ENCODE measurements at places on chromosomes 6 and 20.

DNA sequence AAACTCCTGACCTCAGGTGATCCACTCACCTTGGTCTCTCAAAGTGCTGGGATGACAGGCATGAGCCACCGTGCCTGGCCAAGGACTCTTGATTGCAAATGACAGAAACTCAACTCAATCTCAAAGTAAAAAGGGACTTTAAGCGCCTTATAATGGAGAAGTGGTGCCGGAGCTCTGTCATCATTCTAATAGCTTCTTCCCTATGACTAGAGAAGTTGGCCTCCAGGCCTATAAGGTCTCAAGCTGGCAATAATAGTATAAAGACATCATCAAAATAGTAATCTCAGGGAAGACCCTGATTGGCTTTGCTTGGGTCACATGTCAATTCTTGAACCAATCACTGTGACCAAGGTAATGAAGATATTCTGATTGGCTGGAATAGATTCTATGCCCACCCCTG is 8.5 kb upstream of the KIAA1755 start:
- no peak for DNase-seq
- H3K27ac ChIP-seq = no peak overlapping the region
- no peaks in the 10 kb centered on the region for H3K36me3 ChIP-seq
- peaks cover 24% of the 10 kb centered on the region for H3K27me3 ChIP-seq
- H3K4me1 ChIP-seq = no peaks in the 10 kb centered on the region

DNA sequence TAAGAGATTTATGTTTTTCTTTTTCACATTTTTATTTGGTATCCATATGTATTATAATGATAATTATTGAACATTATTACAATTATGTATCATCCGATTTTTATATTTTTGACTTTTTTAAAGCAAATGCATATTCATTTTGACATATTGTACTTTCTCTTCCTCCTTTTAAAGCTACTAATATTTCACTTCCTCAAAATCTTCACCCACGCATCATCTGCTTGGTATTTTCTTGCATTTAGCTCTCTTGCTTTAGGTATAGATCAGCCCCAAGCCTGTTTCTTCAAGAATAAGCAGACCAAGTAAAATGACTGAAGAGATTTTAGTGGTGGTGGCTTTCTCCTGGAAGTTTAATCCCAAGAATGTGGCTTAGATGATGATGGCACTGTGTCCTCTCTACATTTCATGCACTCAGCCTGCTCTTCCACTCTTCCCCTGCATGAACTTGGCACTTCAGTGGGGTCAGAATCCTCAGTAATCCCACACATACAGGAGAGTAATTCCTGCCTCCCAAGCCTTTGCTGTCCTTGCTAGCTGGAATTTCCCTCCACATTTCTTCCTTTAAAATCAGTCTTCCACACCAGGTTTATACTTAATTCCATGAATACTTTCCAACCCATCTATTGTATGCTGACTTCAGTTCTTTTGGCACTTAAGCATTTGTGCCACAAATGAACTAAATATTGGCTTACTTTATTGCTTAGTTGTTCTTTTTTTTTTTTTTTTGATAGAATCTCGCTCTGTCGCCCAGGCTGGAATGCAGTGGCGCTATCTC is 8.2 kb downstream of the NCOA7 start:
- no peaks in the 10 kb centered on the region for H3K27me3 ChIP-seq
- H3K4me1 ChIP-seq = peaks cover 63% of the 10 kb centered on the region
- H3K4me3 ChIP-seq = peak overlapping the region; percentile 21
- no peak for DNase-seq
- peak overlapping the region; percentile 73 for H3K27ac ChIP-seq
- H3K36me3 ChIP-seq = no peaks in the 10 kb centered on the region

- H3K4me1 ChIP-seq = no peaks in the 10 kb centered on the region
- no peaks in the 10 kb centered on the region for H3K27me3 ChIP-seq
- DNase-seq = no peak
- H3K36me3 ChIP-seq = no peaks in the 10 kb centered on the region
Observed at GRCh38 chr20:8568075-8568474, 436.0 kb downstream of the PLCB1 start.

GRCh38 chr6:121201105-121201504 is 133.2 kb downstream of the TBC1D32 start:
- no peaks in the 10 kb centered on the region for H3K27me3 ChIP-seq
- DNase-seq = no peak
- H3K4me1 ChIP-seq = no peaks in the 10 kb centered on the region
- no peak overlapping the region for H3K27ac ChIP-seq
- H3K36me3 ChIP-seq = peaks cover 7% of the 10 kb centered on the region

DNA sequence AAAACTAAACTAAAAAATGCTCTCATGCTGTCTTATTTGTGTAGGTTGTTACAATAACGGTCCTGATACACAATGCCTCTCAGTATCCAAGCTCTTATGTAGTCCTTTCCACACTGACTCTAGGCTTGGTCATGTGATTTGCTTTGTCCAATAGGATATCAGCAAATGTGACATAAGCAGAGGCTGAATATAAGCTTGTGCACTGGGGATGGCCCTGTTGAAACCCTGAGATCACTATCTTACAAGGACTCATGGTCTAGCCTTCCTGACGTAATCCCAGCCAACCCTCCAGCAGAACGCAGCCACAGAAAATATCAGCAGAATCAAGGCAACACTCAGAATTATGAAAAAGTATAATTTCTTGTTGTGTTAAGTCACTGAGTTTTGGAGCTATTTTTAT is 145.1 kb upstream of the CCN2 start:
- no peaks in the 10 kb centered on the region for H3K27me3 ChIP-seq
- H3K4me3 ChIP-seq = no peak overlapping the region
- no peak for DNase-seq
- H3K36me3 ChIP-seq = no peaks in the 10 kb centered on the region

DNA sequence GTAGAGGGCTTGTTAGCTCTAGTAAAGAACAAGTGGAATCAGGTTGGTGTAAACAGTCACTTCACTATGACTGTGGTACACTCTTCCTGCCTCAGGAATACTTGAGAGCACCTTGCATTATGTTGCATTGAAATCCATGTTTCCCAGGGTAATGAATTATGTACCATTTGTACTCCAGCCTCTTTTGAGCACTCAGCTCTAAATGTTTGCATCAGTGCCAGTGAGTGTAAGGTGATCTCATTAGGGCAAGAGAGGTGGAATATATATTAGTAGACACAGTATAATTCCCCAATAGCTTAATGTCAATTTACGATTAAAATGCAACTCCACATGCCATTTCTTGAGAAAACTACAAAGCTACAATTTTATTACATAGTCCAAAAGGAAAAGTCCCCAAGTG is 319.6 kb upstream of the POU3F2 start:
- no peak overlapping the region for H3K4me3 ChIP-seq
- H3K27ac ChIP-seq = no peak overlapping the region
- no peaks in the 10 kb centered on the region for H3K27me3 ChIP-seq
- H3K36me3 ChIP-seq = no peaks in the 10 kb centered on the region
- DNase-seq = no peak

DNA sequence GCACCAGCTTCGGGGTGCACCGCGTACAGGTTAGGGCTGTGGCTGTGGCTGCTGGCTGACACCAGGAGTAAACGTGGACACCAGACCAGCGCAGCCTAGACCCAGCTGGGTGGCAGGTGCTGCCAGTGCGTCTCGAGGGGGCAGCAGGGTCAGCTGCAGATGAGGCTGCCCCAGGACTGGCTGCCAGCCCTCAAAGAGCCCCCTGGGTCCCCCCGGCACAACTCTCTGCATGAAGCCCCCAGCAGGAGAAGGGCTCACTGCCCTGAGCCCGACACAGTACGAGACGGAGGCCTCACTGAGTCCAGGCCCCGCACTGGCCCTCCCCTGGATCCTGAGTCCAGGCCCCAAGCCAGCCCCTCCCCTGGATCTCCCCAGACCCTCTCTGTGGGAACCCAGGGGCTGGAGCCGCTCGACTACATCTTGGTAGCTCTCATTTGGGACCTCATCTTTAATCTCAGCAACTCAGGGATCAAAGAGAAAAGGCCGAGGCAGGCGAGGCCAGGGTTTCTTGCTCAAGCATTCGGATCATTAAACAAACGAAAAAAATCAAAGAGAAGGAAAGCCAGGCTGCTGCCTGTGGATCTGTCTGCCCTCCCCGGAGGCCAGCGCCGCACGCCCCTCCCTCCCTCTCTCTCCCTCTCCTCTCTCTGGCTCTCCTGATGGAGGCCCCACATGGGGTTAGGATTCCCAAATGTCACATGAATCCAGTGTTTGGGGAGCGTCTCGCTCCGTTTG is 7.0 kb upstream of the NKAIN4 start:
- peaks cover 30% of the 10 kb centered on the region for H3K27me3 ChIP-seq
- H3K4me1 ChIP-seq = no peaks in the 10 kb centered on the region
- DNase-seq = no peak
- H3K27ac ChIP-seq = no peak overlapping the region
- H3K4me3 ChIP-seq = no peak overlapping the region
- no peaks in the 10 kb centered on the region for H3K36me3 ChIP-seq

GRCh38 chr20:51959066-51959542 is 156.8 kb upstream of the SALL4 start:
- H3K36me3 ChIP-seq = no peaks in the 10 kb centered on the region
- DNase-seq = no peak
- peaks cover 23% of the 10 kb centered on the region for H3K27me3 ChIP-seq

- no peak overlapping the region for H3K27ac ChIP-seq
- peaks cover 10% of the 10 kb centered on the region for H3K27me3 ChIP-seq
Observed at GRCh38 chr6:112199001-112199403, 55.4 kb downstream of the LAMA4 start.

DNA sequence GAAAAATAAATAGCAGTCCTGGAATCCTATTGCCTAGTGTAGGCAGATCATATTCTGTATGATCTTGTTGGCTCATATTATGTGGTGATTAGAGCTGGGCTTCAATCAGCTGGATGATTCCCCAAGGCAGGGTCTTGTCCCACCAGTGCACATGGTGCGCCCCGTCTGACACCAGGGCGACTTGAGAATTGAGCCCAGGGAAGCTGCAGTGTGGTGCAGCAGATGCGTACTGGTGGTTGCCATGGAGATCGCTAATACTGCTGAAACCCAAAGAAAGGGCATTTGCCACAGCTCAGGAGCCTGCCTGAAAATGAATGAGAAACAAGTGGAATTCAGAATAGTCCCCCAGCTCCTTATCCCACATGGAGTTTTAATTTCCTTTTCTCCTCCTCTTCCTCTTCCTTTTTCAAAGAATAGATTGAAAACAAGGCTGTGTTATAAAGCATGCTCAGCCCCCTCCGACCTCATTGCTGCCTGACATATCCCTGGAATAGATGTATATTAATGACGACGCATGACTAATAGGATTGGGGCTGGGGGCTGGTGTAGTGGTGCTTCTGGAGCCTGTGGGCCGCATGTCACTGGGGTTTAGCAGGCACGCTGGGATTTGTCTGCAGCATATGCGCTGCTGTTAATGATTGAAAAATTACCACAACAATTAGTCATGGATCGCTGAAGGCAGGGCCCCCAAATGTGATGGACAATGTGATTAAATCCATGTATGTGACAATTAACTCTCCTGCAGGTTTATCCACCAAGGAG is 210.5 kb downstream of the FARS2 start:
- H3K36me3 ChIP-seq = peaks cover 7% of the 10 kb centered on the region
- H3K27ac ChIP-seq = no peak overlapping the region
- no peaks in the 10 kb centered on the region for H3K4me1 ChIP-seq
- H3K27me3 ChIP-seq = no peaks in the 10 kb centered on the region
- DNase-seq = no peak

DNA sequence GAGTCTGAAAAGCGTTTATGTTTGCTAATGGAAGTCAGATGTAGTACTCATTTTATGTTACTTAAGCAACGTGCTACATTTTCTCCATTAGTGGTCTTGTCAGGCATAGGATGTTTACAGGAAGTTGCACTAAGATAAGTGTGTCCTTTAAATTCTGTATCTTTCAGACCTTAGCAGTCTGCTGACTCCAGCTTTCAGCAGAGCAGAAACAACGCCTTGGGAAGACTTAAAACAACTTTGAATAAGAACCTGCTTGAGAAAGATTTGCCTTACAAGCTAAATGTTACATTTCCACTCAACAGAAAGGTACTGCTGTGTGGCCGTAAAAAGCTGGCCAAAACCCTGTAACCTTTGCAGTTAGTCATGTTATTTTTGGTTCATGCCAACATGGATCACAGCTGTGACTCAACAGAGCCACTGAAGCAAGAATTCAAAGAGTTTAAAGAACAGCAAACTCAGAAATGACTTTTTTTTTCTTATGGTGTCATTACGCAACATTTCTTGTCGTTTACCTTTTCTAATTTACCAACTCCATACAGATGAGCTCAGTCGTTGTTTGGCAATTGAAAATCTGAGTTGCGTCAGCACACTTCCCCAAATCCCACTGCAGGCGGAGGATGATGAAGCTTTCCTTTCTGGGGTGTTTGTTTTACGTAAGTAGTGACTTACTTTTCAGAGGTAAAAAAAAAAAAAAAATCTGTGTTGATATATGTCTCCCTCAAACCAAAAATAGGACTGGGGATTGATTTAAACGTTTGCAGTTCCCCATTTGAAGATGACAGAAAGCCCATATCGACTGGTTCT is 27.9 kb upstream of the BMP6 start:
- H3K4me1 ChIP-seq = peaks cover 10% of the 10 kb centered on the region
- no peak overlapping the region for H3K4me3 ChIP-seq
- no peaks in the 10 kb centered on the region for H3K36me3 ChIP-seq
- peaks cover 7% of the 10 kb centered on the region for H3K27me3 ChIP-seq
- no peak for DNase-seq
- peak overlapping the region; percentile 7 for H3K27ac ChIP-seq

DNA sequence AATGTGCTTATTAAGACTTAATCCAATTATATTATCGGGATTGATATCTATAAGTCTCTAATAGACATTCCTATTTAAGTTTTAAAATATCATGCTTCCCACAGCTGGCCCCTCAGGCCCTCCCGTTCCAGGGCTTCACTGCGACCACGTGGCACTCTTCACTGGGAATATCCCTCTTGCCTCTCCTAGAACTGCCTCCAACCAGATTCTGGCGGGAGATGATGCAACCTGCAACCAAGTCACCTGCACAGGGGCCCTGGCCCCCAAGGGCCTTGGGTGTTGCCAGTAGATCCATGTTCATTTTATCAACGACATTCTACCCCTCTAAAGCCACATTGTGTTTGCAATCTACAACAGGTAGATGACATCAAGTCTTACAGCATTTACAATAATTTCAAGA is 18.4 kb upstream of the RAMACL start:
- no peak overlapping the region for H3K27ac ChIP-seq
- no peaks in the 10 kb centered on the region for H3K4me1 ChIP-seq
- DNase-seq = no peak
- no peaks in the 10 kb centered on the region for H3K36me3 ChIP-seq

DNA sequence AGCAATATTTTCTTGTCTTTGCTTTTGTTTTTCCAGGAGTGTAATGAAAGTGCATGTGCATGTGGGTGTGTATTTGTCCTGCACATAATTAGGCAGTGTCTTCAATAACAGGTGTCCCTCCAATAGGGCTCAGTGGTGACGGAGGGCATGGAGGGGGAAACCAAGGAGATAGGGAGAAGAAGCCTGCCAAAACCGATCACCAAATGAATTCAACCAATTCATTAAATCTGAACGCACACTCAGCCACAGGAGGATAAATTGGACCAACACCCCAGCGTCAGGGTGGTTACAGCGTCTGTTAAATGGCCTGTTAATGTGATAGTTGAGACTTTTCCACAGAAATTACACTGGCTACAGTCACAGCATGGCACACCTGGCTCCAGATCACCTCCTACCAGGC is 527.6 kb downstream of the CD83 start:
- H3K27ac ChIP-seq = no peak overlapping the region
- no peak for DNase-seq
- no peaks in the 10 kb centered on the region for H3K36me3 ChIP-seq
- H3K27me3 ChIP-seq = no peaks in the 10 kb centered on the region
- peaks cover 24% of the 10 kb centered on the region for H3K4me1 ChIP-seq
